ENCODE measurements at places on chromosomes 2 and 18.

DNA sequence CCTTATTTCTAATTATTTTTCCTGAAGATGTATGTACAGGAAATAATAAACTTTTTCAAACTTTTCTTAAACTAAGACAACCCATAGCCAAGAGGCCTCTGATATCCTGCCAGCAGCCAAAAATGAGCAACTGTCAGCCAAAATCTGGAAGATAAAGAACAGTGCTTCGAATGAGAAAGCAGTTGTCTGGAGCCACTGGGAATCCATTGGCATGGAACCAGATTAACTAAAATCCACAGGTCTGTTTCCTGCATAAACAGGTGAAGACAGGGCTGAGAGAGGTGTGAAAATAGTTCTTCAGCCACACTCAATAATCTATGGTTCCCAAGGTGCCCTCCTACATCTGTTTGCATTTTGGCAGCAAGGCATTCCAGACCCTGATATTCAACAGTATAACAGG is 1076.7 kb upstream of the PIK3C3 start:
- no peak for DNase-seq

- no peak for DNase-seq
Observed at GRCh38 chr18:28176698-28176947, 307 bp downstream of the CDH2 start.

GRCh38 chr2:174011796-174012195 is 46.6 kb upstream of the SP3 start:
- no peak for DNase-seq

DNA sequence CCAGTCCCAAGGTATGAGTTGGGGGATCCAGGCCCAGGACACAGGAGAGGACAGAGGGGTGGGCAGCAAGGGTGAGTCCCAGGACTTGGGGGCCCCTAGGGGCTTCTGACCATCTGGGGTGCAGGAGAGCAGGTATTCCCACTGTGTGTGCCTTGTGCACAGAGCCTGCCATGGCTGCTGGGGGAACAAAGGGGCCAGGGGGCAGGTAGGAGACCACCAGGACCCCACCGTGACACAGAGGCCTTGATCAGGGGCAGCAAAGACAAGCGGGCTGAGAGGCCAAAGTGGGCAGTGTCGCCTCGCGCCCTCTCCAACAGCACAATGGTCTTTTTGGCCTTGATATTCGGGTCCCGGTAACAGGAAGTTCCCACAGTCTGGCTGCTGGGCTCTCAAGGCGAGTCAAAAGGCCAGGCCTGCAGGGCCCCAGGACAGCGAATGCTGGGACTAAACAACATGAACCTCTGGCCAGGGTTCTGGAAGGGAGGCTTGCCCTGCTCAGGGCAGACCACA is 12.3 kb upstream of the GPR17 start:
- no peak for DNase-seq

DNA sequence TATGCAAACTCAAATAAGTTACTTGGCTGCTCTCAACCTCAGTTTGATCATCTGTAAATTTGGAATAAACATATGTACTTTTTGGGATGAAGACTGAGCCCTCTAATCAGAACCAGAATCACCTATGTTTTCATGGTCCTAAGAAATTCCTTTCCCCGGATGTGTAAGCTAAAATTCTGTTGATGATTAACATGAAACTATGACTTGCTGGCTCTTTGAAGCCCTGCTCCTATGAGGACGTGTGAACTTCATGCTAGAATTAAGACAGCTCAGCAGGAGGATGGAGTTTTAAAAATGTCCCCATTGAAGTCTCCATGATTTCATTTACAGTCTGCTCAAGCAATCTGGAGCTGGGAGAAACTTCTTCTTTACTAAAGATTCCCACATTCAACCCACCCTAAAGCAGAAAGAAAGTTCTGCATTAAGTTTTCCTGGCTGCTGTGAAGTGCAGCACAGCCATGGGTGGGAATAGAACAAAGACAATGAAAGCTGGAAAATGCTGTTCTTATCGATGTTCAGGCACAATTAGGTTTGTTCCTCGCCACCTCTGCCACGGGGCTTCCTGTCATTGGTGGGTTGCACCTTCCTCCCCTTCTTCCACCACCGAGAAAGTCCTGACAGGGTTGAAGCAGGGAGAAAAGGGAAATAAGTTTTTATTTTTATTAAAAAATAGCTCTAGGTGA is 50.9 kb downstream of the ADCYAP1 start:
- DNase-seq: no peak

- DNase-seq: no peak
Observed at GRCh38 chr18:38421021-38421420, 855.4 kb upstream of the CELF4 start.

Data from SW 1271 (cell line).